Stimulated activated CD8-positive, alpha-beta memory T cell treated with anti-CD3 and anti-CD28 coated beads, Interleukin-7, amount 100 ng/mL, for 24 hours (primary cell): ENCODE measurements at places on chromosomes 12 and 14.

DNA sequence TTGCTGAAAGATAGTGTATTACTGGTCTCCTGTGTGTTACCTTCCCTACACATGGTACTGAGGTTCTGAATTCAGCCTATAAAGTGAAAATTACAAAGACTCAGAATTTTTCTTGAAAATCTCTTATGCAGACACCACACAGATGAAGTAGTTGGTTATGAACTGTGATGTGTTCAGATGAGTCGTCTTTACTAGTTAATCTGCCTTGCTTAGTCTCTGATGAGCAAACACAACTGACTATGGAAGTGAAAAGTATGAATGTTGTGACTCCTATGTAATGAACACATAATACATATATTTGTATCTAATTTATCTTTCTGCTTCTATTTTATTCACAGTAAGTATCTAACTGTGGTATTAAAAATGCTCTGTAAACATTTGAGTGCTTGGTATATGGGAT is 4.7 kb downstream of the MTERF2 start:
- DNase-seq: no peak

DNA sequence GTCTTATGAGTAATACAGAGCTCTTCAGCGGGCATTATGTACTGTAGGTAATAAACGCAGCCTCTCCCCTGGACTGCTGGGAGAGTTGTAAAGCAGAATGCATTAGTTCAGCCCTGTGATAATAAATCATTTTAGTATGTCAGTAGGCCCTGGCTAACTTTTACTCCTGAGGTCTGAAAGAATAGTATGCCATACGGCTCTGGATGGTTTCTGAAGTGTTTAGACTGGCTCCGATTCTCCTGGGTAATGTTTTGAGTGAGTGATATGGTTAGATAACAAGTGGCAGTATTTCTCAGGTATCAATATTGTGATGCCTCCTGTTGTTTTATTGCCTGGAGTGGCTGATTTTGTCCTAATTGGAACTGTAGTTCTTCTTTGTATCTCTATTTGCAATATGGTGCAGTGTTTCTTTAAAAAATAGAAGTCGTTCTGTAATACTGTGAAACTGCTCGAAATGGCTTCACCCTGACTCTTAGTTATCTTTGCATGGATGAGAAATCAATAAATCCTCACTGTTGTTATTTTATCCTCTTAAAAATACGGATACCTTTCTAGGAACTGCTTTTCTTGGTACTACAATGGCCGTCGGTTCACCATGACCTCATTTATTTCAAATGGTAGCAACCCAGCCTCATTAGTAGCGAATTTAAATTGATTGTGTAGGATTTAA is 100.2 kb downstream of the PDZRN4 start:
- DNase-seq: no peak

DNA sequence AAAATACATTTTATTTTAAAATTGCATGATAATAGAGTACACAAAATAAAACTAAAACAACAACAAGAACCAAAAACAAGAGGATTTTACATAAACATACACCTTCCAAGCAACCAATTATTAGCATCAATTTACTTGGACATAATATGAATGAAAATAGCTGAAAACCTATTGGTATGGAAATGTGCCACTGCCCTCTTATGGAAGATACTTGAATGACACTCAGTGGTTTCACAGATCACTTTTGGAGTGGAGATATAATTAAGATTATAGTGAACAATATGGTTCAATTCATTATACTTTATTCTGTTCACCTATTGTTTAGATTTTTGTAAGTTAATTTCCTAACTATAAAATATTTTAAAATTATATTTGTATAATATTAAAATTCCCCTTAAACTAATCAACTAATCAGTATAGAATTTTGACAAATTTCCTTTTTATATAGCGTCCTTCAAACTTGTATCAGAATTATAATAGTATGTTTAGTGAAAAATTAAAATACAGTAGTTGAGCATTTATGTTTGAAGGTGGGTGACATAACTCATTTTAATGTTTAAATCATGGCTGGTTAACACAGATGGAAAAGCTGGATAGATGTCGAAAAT is 70.1 kb downstream of the SLC6A15 start:
- no peak for DNase-seq

DNA sequence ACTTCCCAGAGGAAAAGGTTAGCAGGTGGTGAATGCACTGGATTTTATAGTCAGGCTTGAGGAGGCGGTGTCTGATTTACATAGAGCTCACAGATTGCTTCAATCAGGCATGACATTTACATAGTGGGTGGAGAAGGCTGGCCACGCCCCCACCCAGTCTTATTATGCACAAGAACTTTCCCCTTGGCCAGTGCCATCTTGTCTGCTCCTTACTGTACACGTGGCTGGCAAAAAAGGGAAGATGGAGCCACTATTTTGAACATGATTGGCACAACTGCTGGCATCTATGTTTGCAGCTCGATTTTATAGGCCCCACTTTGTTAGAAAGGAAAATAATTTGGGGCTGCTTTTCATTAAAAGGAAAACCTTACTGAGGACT is 10.9 kb upstream of the LGMN start:
- no peak for DNase-seq

GRCh38 chr12:16939871-16940306 is 333.9 kb upstream of the LMO3 start:
- DNase-seq: no peak

DNA sequence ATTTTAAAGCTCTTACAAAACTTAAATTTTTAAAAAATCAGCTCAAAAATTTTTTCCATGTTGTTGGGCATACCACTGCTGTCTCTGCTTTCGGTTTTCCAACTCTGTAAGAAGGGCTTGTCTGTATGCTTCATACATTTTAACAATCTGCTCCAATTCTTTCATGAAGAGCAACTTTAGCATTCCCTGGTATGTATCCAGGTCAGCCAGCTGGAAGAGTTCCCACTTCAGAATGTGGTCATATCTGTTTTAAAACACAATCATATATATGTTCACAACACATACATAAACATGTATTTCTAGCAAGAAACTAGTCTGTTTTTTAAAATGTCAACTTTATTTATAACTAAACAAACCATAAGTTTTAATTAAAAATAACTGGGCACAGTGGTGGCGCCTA is 33.0 kb downstream of the SAV1 start:
- no peak for DNase-seq

DNA sequence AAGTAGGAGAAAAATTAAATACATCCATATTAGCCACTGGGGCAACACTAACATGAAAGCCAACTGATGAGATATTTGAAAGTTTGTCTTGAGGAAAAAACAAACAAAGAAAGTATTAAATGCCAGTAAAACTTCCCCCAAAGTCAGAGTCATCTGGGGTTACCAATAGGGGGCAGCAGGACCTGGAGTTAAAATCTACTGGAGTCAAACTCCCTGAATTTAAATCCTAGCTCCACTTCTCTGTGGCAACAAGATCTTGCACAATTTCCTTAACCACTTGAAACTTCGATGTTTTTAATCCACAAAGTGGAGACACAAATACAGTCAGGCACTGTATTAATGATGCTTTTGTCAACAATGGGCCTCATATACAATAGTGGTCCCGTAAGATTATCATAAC is 14.4 kb downstream of the PLEKHG7 start:
- no peak for DNase-seq

DNA sequence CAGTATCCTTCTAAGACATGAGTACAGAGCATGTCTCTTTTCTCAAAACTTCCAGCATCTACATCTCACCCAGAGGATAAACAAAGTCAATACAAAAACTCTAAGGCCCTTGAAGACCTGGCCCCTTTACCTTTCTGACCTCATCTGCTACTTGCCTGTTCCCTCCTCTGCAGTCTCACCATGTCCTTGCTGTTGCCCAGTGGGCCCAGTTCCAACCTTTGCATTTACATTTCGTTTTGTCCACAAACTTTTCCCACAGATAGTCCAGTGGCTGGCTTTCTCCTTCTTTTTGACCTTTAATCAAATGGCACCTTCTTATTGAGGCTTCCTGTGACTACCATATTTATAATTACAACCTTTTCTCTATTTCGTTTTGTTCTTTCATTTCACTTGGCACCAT is 1.6 kb downstream of the IRAK4 start:
- no peak for DNase-seq

DNA sequence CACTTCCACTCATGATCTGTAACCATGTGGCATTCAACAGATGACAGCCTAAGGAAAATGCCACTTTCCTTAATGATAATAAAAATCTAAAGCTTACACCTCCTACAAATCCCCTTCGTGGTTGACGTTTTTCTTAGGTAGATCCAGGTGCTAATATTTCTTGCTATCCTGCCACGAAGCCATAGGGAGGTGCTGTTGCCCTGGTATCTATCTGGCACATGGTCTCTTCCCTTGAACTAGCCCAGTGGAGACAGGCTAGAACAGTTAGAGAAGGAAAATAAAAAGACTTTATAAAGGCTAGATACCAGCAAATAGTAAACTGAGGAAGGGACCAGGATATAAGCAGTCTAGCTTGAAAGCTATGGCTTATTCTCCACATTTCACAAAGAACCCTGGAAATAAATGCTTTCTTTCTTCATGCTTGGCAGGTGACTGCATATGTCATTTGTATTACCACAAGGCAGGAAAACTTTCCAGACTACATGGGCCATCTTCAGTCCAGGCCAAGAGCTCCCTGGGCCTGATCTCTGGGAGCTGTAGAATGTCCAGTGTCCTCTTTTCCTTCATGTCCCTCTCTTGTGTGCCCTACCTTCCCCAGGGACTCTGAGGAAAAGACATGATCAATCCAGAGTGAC is 15.3 kb downstream of the SPIC start:
- no peak for DNase-seq

- DNase-seq: no peak
Measured at GRCh38 chr14:100810861-100811461, 15.0 kb upstream of the MEG3 start.

GRCh38 chr14:64717870-64718269 is 13.6 kb downstream of the PLEKHG3 start:
- DNase-seq: no peak

- no peak for DNase-seq
Measured at GRCh38 chr12:30757316-30757715, 2.6 kb upstream of the CAPRIN2 start.

DNA sequence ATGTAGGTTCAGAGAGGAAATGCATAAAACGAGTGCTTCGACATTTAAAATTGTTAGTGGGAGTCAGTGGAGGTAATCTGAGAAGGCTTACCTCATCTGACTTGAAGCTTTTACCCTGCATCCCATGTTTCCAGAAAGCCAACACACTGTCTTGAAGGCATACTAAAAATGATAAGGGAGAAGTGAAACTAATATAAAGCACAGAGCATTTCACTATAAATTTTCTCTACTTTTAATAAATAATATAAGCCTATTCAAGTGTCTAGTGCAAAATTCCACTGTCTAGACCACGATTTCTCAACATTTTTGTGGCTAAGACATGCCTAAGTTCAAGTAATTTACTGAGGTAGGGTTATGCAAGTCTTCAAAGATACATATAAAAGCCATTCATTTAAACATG is 29.1 kb upstream of the CDKL1 start:
- no peak for DNase-seq

DNA sequence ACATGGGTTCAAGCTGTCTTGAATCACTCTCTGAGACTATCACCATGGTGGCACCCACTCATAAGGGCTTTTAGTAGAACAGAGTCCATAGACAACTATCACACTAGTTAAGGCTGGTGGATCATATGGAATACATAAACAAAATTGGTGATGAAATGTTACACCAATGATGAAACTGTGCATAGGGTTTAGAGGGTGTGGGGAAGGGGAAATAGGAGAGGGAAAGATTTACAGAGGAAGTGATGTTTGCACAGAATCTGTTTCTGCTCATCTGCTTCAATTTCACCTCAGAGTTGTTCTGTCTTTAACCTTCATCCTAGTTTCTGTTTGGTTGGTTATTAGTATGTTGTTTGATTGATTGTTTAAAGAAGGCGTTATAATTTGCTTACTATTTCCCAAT is 2.4 kb upstream of the RXYLT1 start:
- DNase-seq: no peak

DNA sequence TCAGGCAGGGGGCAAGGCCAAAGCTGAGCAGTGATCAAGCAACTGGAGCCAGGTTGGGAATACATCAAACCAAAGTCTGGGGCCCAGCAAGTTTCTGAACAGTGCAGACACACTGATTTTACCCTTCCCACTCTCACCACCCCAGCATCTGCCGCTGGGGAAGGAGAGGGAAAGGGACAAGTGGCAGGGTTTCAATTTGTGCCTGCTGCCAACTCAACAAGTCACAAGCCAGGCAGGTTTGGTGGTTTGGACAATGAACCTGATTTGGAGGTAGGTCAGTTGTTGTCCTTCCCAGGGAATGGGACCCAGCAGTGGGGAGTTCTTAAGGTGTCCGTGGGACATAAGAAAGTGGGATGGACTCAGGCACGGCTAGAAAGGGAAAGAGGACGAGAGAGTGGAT is 151.9 kb upstream of the NOS1 start:
- no peak for DNase-seq

DNA sequence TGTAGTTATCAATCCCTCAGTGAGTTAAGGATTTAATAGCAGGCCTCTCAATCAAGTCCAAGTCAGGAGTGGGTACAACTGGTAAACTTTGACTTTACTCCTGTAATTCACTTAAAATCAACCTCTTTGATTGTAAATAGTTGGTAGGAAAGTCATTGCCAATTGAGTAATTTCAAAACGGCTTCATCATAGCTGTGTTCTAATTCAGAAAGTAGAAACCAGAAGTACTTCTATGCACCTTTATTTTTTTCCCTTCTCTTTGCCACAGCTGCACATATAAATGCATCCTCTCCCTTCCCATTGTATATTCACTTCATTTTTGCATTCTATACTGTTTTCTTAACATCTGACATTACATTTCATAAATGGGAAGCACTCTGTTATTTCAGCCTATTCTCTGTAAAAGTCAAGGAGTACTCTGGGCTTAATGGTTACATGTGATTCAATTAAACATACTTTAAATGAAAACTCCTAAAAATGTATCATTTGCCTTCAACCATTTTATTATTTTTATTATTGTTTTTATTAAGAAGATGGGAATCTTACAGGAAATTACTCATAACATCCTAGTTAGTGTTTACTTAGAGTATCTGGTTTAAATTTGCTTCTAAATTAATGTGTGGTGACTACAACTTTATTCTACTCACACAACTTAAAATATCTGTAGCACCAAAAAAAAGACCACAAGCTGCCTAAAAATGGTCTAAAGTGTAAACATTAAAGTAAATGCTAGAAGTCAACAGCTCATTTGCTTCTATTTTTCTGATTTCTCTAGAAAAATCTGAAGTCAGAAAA is 171.2 kb downstream of the CEP128 start:
- no peak for DNase-seq

- no peak for DNase-seq
Measured at GRCh38 chr14:59207506-59207933, 19.1 kb downstream of the DAAM1 start.

DNA sequence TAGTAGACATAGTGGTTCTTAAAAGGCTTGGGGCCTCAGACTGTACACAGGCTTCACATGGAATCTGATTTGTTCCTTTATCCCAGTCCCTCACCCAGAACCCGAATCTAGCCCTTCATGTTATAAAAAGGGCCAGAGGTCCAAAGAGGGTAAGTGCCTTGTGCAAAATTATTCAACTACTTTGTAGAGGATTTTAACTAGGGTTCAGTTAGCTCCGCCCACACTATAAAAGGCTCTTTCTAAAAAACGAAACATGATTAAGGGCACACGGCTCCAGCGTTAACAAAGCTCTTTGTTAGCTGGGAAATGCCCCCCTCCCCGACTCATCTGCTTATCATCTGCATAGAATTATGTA is 3.2 kb upstream of the SOCS2 start:
- no peak for DNase-seq
